ENCODE measurements at places on chromosomes 6 and 20.

GRCh38 chr6:7142918-7143475, 35.2 kb downstream of the RREB1 start:
- no peak for DNase-seq

GRCh38 chr6:120557554-120557953, 776.7 kb downstream of the TBC1D32 start:
- no peak for DNase-seq

DNA sequence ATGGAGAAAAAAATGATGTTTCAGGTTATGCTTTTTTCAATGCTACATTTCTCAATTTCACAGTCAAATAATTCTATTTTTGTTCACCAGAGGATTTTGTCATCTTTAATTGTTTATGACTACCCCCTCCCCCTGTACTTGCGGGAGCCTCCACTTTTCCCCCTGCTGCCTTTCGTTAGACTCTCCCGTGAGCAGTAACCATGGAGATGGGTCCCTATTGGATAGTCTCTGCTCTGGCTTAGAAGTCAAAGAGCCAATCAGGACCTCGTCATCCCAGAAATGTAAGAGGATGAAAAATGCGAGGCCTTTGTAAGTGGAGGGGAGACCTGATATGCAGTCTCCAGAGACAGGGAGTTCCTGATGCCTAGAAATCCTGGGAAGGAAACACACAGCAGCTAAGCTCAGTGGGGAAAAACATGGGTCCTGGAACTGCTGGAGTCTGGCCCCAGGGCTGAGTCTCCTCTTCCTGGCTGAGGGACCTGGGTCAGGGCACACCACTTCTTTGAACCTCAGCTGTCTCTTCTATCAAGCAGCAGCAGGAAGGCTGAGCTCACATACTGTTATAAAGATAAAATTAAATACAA, 298.7 kb downstream of the TSHZ2 start:
- DNase-seq = no peak

- no peak for DNase-seq
Observed at GRCh38 chr6:122187186-122187585, 212.3 kb upstream of the HSF2 start.

GRCh38 chr6:159203304-159204005, 34.3 kb downstream of the FNDC1 start:
- DNase-seq = no peak

DNA sequence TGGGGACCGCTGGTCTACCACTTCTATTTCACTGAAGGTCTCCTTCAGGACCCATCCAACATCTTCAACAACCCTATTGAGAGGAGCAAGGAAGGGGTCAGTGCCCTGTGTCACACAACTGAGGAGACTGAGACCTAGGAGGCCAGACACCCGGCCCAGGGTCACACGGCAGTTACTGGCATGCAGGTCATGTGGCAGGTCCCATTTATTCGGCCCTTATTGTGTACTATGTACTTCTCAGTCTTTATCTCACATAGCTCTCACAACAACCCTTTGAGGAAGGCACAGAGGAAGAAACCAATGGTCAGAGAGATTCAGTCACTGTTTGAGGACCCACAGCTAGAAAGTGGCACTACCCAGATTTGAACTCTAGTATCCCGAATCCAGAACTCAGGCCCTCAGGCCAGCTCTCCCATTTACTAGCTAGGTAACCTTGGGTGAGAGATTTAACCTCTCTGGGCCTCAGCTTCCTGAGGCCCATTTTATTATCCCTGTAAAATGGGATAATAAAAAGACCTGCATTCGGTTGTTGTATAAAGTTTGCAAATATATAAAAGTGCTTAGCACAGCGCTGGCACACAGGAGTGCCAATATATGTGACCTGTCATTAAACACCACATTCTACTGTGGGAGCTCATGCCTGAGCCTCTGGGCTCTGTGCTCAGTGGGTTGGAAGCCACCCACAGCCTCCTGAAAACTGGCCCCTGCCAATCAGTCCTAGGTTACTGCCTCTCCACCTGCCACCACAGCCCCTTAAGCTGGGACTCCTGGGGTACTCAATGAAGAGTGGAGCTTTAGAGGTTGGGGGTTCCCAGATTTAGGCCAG, 15.8 kb downstream of the TFEB start:
- no peak for DNase-seq

DNA sequence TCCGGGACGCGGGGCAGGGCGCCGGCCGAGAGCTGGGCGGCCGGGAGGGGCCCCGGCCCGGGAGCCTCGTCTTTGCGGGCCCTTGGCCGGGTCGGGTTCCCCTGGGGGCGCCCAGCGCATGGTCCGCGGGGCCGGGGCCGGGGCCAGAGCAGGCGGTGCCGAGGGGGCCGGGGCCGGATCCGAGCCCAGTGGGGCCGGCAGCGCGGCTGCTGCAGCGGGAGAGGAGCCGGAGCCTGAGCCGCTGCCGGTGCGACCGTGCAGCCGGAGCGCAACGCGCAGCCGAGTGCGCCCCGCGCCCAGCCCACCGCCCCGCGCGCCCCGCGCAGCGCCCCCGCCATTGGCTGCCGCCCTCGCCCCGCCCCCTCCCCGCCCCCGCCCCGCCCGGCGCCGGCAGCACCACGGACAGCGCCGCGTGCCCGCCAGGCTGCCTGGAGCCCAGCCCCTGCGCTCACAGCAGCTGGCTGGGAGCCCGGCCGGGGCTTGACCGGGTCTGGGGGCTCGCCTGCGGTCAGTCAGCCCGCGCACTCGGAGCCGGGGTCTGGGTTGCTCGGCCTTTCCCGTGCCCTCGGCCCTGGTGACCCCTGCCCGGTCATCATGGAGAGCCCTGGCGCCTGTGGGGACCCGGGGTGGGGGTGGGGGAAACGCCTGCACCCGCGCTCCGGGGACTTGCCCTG, at the start of gene HRH3:
Gene HRH3 (minus strand): TSS at position 287 of the 674 bp plus-strand sequence. CDS start 308 bp downstream, outside the sequence.
- DNase-seq = peak; percentile 27

GRCh38 chr6:24231438-24231977, 105.5 kb downstream of the NRSN1 start:
- no peak for DNase-seq

DNA sequence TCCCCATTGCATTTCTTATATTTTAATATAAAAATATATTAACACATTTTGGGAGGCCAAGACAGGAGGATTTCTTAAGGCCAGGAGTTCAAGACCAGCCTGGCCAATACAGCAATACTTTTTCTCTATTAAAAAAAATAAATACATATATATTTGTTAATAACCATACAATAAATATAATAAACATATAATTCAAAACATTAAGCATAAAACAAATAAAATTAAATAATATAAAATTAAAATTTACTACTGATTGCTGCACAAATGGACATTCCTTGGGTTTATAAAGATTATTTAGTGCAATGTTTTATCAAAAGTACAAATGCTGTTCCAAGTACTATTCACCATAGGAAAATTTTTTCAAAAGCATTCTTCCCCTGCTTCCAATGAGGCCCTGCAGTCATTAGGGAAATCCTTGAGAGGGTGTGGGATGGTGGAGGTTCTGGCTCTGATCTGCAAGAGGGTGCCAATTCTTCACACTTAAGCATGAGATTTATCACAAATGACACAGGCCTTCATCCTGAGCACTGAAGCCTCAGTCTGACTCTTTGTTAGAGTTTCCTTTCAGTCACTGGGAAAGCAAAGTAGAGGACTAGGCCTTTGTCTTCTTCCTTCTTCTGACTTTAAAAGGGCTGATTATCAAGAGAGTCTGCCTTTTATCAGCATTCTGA, 596.7 kb downstream of the EPM2A start:
- no peak for DNase-seq

GRCh38 chr6:2706558-2706957, 44.2 kb downstream of the MYLK4 start:
- DNase-seq = no peak

- DNase-seq = peak; percentile 58
Observed at GRCh38 chr20:20547221-20547875, 165.1 kb downstream of the RALGAPA2 start.

- DNase-seq = no peak
Observed at GRCh38 chr6:19052219-19052618, 665.1 kb downstream of the RNF144B start.

DNA sequence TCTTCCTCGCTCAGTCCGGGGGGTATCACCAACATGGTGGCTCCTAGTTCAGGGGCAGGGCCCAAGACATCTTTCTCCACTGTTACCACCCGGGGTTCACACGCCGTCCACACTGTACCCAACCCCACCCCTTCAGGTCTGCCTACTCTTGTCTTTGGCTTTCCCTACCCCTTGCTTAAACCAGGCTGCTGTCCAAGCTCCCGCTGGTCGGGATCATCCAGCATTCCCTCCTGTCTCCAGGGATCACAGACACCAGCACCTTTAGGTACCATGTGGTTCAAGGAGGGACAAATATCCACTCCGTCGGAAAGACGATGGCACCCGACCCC, 395 bp downstream of the NELFE start:
- DNase-seq = no peak

DNA sequence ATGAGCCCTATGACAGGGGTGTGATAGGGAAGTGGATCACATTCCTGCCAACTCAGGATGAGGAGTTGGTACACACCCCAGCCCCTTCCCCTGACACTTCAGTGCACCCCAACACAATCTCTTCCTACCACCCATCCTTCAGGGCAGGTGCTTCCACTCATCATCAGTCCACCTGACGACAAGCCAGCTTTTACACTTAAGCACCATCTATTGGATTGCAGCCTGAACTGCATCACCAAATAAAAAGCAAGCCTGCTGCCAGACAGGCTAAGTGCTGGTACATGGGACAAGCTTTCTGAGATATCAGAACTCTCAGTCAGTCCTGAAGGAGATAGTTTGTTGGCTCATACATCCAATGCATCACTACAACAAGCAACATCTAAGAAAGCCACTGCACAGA, 69.0 kb upstream of the TMEM200A start:
- DNase-seq = peak; percentile 15

GRCh38 chr6:170108890-170109587, 181.8 kb downstream of the DLL1 start:
- DNase-seq = no peak

DNA sequence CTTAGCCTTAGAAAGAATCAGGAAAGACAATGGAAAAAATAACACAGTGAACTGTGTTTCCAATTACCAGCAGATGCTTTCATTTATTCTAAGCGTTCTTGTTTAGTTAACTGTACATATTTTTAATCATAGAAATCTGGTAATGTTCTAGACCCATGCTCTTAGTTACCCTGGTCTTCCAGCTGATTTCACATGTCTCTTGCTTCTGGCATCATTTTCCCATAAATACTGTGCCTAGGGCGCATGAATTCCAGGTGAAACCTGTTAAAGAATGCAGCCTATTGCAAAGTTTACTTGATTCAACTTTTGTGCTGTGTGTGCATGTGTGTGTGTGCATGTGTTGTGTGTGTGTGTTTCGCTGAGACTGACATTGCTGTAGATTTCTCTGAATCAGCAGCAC, 178.6 kb downstream of the PDE7B start:
- no peak for DNase-seq

DNA sequence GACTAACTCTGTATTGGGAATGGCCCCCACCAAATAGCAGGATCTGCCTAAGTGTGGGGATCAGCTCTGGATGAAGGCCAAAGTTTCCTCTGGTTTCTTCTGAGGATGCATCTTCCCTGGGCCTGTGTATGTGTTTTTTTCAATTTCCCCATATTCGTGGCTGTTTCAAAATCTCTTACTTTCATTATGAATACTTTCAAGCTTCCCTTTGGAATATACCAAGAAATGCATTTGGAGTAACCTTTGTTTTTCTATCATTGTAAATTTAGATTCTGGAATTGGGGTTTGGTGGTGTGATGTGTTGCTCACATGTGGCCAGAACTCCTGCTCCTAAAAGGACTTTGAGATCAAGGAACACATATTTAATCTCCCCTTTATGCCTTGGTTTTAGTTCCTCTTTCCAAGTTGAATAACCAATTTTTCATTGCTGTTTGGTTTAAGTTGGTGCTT, 8.4 kb downstream of the ENTPD6 start:
- DNase-seq = no peak
